ENCODE measurements at places on chromosomes 4 and X. TPM values are rescaled to one million over a fixed set of nuclear protein-coding genes. Genes with fewer than 3 reads are reported as not detected.

GRCh38 chr4:80540785-80541469, 205.4 kb downstream of the CFAP299 start:
- peak; percentile 9 for DNase-seq

DNA sequence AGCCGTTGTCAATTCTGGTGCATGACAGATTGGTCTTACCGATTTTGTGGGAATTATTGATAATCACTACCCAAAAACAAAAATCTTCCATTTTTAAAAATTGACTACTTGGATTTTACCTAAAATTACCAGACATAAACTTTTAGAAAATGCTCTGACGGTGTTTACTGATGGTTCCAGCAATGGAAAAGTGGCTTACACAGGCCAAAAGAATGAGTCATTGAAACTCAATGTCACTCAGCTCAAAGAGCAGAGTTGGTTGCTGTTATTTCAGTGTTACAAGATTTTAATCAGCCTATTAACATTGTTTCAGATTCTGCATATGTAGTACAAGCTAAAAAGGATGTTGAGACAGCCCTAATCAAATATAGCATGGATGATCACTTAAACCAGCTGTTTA, 23.0 kb upstream of the UGT2B17 start:
- DNase-seq: peak; percentile 42

DNA sequence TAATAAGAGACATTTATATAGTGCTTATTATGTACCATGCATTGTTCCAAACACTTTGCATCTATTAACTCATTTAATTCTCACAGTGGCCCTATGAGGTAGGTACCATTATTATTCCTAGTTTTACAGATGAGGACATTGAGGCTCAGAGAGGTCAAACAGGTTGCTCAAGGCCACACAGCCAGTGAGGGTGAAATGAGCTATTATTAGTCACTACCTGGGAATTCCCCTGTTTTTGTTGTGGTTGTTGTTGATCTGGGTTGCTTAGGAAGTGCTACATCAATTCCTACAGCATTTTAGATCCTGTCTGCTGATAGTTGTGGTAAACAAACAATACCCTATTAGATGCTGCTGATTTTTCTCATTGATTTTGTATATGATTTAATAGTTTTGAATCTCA, 41.2 kb downstream of the APLN start:
- no peak for DNase-seq

- peak; percentile 86 for DNase-seq
Measured at GRCh38 chr4:122764821-122765215, 32.3 kb downstream of the BBS12 start.

DNA sequence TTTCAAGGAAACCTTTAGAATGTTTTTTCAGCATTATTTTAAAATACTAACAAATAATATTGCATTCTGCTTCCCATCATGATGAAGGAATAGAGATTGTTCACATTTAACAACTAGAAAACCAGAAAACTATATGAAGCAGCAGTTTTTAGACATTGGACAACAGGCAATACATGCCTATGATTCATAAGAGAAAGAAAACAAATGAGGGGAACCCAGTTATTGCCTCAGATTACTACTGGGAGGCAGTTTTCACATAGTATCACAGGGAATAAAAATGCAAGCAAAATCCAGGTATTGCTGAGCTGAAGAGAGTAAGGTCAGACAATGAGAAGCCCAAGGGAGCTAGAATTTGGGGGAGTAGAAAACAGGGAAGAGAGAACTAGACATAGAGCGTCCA, 373.6 kb downstream of the MAPK10 start:
- DNase-seq: no peak

GRCh38 chr4:68267433-68267944, 22.0 kb upstream of the TMPRSS11B start:
- peak; percentile 65 for DNase-seq

GRCh38 chr4:56979421-56980072, 851 bp downstream of the POLR2B start:
- DNase-seq: peak; percentile 23

DNA sequence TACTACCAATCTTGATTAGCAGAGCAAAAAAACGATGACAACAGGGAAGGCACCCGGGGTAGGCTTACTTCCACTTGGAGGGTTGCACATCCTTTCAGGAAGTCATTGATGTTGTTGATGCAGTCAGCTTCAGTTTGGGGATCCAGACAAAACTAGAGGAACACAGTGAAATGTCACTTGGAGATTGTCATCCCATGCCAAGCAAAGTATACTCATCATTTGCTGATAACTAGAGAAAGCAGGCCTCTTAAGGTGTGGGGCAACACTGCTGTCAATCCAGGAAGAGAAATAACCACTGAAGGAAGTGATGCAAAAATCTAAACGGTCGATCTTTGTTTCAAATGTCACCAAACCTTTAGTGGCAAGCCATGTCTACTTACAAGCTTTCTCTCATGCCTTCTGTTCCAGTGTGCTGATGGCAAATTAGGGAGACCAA, 1.4 kb downstream of the ARHGEF6 start:
- no peak for DNase-seq

DNA sequence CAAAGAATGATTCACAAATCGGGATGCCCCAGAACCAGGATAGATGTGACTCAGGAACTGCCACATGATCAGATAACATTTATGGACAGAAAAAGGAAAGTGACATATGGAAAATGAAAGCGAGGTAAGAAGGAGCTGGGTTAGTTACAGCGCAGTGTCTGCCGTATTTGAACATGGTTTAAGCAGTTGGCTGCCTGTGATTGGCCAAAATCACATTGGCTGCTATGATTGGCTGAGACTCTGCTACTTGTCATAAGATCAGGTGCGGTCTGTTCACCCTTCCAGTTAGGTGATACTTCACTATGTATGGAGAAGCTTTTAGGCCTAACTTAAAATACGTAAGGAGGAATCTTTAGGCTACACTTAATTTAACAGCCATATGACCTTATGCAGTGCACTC, 322.7 kb upstream of the HAND2 start:
- no peak for DNase-seq

SAGE1 gene
- total RNA-seq: not detected

CT45A10 gene
- total RNA-seq: not detected

Data from renal cortical epithelial cell (primary cell).